Hypothalamus (tissue), 51 donors: ENCODE measurements at places on chromosomes 12 and 14.
A peak's percentile ranks its signal among the peaks of the same experiment; 100 is the strongest.

DNA sequence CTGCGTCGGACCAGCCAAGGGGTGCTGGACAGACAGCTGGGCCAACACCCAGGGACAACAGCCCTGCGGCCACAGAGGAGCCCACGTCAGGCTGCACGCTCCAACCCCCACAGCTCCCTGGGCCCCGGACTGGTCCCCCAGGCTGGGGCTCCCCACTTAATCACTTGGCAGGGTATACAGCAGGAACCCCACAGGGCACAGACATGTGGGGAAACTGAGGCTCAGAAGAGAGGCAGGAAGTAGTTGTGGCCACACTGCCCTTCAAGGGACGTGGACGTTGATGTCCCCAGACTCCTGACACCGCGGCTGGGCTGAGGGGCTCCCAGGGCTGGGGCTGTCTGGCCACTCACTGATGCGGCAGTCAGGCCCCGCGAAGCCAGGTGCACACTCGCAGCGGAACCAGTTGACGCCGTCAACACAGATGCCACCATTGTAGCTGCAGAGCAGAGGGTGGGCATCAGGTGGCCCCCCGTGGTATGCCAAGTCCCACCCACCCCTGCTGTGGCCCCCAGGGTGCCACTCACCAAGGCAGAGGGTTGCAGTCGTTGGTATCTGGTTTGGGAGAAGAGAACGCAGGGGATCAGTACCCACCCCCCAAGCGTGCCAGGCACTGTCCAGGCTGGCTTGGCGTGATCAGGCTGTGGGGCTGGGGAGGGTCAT is 21.5 kb downstream of the JAG2 start:
- no peak for DNase-seq

DNA sequence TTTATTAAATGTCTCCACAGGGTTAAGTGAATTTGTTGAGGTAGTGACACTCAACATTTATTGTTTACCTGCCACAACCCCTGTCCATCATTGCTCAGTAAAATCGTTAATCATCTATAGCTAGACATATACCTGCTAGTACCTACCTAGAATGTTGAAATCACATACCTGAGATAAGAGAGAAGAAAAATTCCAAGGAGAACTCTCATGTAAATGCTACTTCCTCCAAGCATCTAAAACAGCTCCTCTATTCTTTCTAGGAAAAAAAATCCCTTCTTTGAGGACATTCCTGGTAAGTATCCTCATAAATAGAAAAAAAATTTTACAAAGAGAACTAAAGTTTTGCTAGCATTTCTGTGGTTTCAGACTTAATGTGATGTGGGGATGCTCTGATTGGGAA is 325.1 kb downstream of the DAD1 start:
- DNase-seq: no peak

DNA sequence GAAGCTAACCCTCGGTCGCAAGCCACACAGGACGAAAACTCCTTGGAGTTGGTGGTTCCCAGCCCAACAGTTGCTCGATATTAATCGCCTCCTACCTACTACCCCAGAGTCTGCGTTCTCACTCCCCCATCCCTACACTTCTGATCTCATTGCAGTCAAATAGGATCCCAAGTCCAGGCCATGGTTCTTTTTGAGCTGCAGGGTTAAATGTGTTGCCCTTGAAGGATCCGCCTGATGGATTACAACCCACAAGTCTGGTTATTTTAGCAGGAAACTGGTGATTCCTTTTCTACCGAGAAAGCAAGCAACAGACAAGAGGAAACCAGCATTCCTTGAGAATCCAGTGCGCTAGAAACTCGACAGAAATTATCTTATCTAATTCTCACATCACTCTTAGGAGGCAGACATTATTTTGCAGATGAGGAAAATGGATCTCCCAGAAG is 785 bp upstream of the NIN start:
- no peak for DNase-seq

DNA sequence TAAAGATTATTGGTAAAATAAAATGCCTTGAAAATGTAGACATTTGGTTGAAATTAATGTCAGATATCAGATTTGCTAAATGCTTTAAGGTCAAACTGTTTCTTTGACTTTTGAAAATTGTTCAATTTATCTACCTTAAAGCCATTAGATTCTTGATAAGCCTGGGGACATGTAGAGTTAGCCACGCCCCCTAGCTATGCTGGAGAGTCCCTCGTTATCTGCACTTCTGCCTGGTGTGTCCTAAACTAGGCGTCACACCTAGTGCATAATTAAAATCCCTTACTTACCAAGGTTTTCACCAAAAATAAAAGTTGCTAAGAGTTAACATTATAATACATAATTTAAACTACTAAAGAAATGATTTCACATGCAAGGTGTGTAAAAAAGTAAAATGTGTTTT is 79.5 kb downstream of the EGLN3 start:
- DNase-seq: no peak

DNA sequence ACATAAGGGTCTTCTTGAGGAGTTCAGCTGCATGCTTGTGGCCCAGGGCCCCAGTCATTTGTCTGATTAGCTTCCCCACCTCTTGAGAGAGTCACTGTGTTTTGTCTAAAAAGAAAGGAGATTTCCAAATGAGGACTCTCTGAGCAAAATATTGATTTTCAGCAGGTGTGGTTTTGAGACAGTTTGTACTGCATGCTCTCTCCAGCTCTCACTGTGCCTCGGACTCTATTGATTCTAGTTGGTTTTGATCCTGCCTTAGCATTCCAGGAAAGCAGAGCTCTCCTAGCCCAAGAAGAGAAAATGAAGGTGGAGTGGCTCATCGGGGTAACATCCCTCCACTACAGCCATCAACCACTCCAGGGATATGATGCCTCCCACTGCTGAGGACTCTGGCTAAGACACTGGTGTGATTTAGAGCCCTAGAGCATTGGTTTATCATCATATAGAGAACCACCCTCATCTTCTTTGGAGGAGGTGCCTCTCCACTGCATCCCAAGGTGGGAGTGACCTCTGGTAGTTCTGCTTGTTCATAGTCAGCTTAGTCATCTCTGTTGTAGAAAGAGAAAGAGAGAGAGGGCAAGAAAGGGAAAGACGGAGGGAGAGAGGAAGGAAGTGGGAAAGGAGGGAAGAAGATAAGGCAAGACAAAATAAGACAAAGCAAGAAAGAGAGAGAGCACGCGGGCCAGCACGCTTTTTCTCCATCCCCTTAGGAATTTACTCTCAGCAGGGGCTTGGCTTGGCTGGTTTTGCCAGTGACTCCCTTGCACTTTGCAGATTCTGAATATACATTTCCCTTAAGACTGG is 365.6 kb downstream of the DPF3 start:
- DNase-seq: no peak

DNA sequence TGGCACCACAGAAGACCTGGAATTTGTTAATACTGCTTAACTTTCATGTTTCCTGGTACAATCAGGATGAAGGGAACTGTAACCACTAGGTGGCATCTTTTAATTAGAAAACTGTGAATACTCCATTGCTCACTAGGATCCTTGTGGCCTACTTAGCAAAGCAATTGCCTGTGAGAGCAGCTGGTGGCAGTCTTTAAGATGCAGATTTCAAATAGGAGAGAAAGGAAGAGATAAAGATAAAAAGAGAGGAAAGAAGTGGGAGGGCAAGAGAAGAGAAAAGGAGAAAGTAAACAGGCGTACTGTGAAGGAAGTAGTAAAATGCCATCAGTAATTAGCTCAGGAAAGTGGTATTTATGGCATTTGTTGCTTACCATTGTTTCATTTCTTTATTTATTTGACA is 114.5 kb downstream of the RAD51B start:
- no peak for DNase-seq

GRCh38 chr12:131089531-131090273 is 136.0 kb downstream of the ADGRD1 start:
- DNase-seq: no peak

DNA sequence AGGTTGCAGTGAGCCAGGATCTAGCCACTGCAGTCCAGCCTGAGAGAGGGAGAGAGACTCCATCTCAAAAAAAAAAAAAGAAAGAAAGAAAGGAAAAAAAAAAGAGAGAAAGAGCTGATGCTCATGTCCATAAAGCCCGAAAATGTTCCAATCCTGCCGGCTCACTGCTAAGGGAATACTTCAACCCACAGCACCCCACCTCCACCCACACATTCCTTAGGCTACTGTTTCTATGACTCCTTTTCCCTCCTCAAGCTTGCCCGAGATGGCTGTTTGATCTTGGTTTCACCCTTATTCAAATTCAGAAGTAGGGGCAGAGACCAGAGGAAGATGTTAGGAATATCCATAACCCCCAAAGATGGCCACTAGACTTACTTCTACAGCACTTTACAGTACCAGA is 59.5 kb upstream of the RASSF3 start:
- DNase-seq: no peak

DNA sequence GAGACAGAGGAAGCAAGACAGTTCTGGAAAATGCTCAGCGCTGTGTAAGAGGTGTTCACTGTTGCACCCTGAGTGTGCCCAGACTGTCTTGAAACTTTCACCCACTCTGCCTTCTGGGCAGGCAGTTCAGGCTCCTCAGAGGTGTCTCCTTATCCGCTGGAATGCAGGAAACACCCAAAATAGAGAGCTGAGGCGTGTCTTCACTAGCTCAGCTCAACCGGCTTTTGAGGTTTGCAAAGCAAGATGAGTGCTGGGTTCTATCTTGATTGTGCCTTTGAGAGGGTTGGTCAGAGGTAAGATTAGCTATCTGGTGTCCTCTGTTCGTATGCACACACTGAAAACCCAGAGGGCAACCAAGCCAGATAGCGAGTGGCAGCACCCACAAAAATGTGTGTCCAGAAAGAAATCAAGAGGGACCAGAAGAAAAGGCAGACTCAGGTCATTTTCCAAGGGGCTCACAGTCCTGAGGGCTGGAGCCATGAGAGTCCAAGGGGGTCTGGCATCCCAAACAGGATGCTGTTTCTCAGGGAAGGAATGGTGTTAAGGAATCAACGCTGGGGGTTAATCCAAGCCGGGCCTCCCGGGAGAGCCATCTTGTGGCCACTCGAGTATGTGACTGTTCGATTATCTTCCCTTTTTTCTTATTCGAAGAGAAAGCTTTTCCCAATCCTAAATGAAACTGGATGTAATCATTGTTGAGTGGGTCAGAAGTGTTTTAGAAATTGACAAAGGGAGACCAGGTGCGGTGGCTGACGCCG is 47.1 kb downstream of the TBX3 start:
- no peak for DNase-seq

DNA sequence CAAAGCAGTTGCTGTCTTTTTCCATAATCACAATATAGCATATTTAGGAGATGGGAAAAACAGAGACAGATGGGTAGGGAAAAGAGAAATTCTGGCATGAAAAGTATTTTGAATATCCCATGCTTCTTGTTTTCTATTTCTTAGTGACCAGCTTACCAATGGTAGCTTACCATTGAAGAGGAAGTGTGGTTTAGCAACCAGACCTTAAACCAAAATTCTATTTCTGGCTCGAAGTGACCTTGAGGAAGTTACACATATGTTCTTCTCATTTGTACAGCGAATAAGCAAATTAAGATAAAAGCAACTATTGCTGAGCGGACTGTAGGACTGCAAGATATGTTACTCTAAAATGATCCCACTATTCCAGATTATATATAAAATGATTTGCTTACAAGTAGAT is 82.9 kb downstream of the FGD4 start:
- no peak for DNase-seq

DNA sequence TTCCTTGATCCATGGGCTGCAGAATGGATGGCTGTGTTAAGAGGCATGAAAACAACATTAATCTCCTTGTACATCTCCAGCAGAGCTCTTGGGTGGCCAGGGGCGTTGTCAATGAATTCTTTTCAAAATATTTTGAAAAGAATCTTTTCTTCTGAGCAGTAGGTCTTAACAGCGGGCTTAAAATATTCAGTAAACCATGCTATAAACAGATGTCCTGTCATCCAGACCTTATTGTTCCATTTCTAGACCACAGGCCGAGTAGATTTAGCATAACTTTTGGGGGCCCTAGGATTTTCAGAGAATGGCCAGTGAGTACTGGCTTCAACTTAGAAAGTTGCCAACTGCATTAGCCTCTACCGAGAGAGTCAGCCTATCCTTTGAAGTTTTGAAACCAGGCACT is 130.2 kb downstream of the RAD51B start:
- DNase-seq: no peak

DNA sequence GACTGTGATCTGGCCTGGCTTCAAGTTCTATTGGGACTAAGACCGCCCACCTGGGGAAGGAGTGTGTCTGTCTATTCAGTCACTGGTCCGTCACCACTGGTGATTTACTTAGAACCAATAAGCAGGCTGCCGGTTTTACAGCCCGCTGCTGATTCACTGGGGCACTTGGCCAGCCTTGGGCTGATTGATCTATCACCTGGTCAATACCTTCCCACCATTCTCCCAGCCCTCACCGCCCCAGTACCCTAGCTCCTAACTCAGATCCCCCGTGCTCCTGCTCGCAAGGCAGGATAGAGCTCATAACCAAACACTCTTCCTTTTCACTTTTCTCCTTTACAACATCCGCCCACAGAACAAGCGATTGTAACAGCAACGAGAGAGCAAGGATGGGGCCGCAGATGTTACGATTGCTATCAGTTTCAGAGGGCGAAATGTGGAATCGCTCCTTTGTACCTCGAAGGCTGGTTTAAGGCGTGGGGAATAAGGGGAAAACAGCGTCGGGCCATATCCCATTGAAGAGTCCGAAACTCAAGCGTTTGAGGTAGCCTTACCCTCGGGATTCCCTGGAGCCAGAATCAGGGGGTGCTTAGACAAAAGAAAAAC is 672 bp downstream of the RDH11 start:
- DNase-seq: peak; percentile 49

- no peak for DNase-seq
Observed at GRCh38 chr12:18808221-18808620, 70.3 kb downstream of the CAPZA3 start.

DNA sequence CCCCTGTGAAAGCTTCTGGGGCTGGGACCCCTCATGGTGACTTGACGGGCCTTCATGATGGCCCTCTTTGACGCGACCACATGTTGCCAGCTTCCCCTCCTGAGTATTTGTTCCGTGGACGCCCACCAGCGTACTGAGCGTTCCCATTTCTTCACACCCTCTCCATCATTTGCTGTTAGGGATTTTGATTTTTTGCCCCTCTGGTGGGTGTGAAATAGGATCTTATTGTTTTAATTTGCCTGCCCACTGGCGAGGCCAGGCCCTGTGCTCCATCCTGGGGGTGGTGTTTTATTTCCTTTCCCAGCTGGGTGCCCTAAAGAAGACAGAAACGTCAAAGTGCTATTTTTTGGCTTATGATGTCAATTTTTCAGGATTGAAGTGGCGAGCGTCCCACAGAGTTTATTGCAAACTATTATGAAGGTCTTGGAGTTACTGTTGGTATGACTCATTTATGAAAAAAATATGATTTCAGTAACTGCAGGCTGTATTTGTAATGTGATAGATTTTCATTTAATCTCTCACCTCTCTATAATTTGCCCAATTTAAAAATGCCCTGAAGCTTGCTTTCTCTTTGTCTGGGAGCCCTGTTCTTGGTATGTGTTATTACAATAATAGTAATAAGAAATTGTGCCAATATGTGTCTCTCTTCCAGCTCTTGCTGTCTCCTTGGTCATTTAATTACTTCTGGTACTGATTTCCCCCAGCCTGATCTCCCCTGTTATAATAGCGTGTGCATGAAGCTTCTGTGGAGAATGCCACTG is 99.6 kb downstream of the SLC25A47 start:
- no peak for DNase-seq
